ENCODE measurements at places on chromosomes 16 and 17.

DNA sequence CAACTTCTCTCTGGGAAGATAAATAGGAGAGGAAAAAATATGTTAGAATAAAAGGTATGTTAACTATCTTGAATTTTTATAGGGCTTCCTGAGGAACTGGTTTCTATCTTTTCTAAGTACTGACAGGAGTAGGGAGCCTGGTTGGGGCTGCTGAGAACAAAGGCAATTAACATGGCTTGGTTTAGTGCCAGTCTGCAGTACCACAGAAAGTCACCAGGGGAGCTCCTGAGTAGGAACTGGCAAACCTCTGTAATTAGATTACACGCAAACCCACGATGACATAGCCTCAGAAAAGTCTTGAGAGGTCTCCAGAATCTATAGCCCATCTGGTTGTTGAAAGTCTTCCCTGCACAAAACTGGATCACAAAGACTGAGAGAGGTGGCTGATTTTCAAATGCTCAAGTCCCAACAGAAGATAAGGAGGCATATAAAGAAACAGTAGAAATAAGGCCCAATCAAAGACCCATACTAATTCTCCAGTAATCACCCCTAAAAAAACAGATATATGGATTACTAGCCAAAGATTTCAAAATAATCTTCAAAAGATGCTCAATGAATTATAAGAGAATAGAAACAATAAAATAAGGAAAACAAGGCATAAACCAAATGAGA is 11.7 kb upstream of the CNTNAP4 start:
- no peak for DNase-seq

GRCh38 chr16:87647431-87648185 is 45.3 kb downstream of the JPH3 start:
- DNase-seq: no peak

DNA sequence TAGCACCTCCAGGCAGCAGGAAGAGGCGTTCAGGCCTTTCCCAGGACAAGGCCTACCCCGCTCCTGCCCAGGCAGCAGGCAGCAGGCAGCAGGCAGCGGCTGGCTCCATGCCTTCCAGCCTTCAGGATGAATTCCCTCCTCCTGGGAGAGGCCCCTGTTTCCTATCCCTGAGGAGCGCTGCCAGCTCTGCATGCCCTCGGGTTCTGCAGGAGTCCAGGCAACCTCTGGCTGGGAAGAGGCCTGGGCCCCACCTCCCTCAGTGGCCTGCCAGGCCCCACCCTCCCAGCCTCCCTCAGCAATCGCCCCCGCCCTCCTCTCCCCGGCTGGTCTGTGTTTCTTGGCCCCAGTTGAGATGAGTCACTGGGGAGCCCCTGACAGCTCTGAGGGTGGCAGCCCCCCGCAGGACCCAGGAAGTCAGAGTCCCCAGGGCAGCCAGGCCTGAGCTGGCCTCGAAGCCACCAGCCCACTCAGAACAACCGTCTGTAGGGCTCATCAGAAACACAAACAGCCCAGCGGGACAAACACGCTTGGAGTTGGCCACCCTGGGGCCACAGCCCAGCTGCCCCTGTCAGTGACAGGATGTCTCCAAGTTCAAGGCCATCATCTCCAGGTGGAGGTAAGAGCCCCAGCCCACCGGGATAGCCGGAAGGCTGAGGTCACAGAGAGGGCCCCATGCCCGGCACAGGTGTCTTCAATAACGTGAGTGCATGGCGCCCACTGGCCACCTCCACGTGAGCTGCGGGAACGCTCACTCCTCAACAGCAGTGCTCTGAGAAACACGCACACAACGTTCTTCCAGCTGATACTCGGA is 39.5 kb upstream of the CIBAR2 start:
- DNase-seq: no peak

- DNase-seq: no peak
Observed at GRCh38 chr16:13377143-13377542, 475.7 kb downstream of the SHISA9 start.

DNA sequence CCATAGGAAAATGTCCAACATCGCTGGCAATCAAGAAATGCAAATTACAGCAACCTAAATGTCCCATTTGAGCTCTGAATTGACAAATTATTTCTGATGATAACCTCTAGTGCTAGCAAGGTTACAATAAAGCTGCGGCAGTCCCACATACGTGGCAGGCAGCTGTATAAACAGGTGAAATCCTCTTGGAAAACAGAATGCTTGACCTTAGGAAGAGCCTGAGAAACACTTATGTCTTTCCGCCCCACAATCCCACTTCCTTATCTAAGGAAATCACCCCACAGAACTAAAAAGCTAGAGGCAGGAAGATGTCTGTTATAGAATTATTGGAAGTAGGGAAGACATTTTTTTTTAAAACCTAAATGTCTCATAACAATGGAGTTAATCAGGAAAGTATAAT is 154.3 kb downstream of the KATNIP start:
- no peak for DNase-seq

- no peak for DNase-seq
Observed at GRCh38 chr17:71921796-71922195, 199.0 kb upstream of the SOX9 start.
